ENCODE measurements at places on chromosomes 6 and 20.
A peak's percentile ranks its signal among the peaks of the same experiment; 100 is the strongest.

DNA sequence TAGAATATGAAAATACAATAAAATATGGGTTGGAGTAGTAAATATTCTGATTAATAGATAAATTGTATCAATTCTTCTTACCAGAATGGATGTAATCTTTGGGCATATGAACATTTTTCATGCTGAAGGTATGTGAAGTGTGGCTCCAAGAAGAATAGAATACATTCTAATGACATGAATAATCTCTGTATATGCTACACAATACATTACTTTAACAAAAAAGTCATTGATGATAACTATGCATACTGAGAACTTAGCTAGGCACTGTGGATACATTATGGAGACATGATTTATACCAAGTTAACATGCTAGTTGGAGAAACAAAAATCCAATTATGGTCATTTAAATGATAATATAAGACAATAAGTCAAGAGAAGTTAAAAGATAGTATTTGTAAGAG, 62.7 kb upstream of the HDAC2 start:
- DNase-seq, result no peak

GRCh38 chr6:31744422-31744821, 4.6 kb downstream of the MSH5 start:
- no peak for DNase-seq

- DNase-seq, result no peak
Measured at GRCh38 chr6:108210556-108210955, 44.7 kb downstream of the NR2E1 start.

DNA sequence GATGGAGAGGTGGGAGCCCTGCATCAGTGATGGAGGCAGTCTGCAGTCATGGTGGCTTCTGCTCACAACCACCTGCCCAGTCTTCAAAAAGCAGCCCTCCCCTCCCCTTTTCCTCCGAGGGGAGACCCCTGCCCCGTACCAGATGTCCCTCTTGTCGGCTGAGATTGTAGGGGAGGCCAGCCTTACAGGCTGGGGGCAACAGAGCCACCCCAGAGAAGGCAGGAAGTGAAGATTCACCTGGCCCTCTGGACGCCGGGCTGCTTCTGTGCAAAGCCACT, 4.5 kb downstream of the TNFRSF6B start:
- no peak for DNase-seq

- DNase-seq, result peak; percentile 86
Measured at GRCh38 chr20:63230800-63231268, 4.9 kb upstream of the BIRC7 start.

DNA sequence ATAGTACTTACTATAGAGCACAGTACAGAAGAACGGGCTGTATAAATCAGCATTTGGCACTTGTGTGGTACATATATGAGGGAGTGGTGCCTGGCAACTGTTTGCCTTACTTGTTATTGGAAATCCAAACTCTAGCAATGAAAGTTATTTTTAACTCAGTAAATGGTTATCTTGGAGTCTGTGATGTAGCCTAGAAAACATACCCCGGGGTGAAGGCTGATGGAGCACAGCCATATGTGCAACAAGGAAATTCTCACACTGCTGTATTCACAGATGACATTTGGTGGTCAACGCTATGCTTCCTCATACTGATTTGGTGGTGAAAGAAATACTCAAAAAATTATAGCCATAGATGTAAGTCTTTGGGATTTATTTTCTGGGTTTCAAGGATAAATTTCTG, 807.5 kb upstream of the FLRT3 start:
- DNase-seq, result no peak

DNA sequence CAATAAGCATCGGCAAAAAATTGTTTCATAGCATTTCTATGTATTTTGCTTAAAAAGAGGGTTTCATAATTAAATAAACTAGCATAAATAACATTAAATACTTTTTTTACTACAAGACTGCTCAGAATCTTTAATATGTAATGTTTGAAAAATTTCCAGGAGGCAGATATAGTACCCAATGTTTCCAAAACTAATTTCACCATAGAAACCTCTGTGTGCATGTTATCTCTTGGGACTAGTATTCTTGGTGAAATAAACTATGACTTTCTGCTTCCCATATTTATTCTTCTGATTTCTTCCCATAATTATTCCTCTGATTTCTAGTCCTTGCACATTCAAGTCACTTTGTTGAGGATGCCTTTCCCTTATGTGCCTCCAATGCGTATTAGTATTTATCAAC, 94.5 kb downstream of the PTPRK start:
- DNase-seq, result no peak

DNA sequence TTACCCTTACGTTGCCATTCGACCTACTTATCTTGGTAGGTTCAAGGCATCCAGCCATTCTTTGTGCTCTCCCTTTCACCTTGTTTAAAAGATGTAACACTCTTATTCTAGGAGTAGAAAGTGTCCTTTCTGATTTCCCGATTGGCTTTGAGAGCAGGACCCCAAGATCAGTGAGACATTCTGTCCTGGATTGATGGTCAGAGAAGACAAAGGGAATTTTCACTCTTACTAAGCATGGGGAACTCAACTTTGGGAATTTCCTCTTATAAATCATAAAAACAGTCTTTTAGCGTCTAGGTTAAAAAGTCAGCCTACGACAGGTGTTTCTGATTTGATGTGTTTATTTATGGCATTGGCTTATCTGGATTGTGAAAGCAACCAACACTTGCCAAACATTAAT, 2.8 kb upstream of the AARS2 start:
- no peak for DNase-seq

DNA sequence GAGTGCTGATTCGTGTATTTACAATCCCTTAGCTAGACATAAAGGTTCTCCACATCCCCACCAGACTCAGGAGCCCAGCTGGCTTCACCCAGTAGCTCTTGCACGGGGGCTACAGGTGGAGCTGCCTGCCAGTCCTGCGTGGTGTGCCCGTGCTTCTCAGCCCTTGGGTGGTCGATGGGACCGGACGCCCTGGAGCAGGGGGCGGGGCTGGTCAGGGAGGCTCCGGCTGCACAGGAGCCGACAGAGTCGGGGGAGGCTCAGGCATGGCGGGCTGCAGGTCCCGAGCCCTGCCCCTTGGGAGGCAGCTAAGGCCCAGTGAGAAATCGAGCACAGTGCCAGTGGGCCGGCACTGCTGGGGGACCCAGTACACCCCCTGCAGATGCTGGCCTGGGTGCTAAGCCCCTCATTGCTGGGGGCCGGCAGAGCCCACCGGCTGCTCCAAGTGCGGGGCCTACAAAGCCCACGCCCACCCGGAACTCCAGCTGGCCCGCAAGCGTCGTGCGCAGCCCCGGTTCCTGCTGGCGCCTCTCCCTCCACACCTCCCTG, 48.9 kb upstream of the UST start:
- DNase-seq, result no peak

Measured in tongue (tissue), 3 donors.